ENCODE measurements at places on chromosomes 16 and 17. TPM values are rescaled to one million over a fixed set of nuclear protein-coding genes. Genes with fewer than 3 reads are reported as not detected.

PRRT2 gene
- 4.4 TPM for total RNA-seq

ADGRG3 gene
- not detected for total RNA-seq

DDX19B gene
- 22.1 TPM for total RNA-seq

CDH11 gene
- 156 TPM for total RNA-seq

GP1BA gene
- not detected for total RNA-seq

KRTAP9-4 gene
- not detected for total RNA-seq

LRRC59 gene
- 84.9 TPM for total RNA-seq

TMIGD1 gene
- total RNA-seq, result not detected

NACA2 gene
- total RNA-seq, result not detected

DHX38 gene
- 164 TPM for total RNA-seq

TSPAN10 gene
- 3.3 TPM for total RNA-seq

NOXO1 gene
- total RNA-seq, result 0.16 TPM

LPCAT2 gene
- total RNA-seq, result 15.8 TPM

USP22 gene
- 189 TPM for total RNA-seq

BICDL2 gene
- total RNA-seq, result 0.32 TPM

KCNH6 gene
- total RNA-seq, result not detected

COX6A2 gene
- not detected for total RNA-seq

CA5A gene
- total RNA-seq, result not detected

ENPP7 gene
- not detected for total RNA-seq

VEZF1 gene
- total RNA-seq, result 28.5 TPM

PTX4 gene
- total RNA-seq, result not detected

SLC12A3 gene
- not detected for total RNA-seq

KRTAP4-9 gene
- not detected for total RNA-seq

SYCE1L gene
- total RNA-seq, result 0.32 TPM

PMP22 gene
- 174 TPM for total RNA-seq

SYT17 gene
- 0.47 TPM for total RNA-seq

BLTP2 gene
- total RNA-seq, result 110 TPM

CDRT15L2 gene
- total RNA-seq, result not detected

ITGAL gene
- total RNA-seq, result not detected
